ENCODE measurements at places on chromosomes 16 and 17.

DNA sequence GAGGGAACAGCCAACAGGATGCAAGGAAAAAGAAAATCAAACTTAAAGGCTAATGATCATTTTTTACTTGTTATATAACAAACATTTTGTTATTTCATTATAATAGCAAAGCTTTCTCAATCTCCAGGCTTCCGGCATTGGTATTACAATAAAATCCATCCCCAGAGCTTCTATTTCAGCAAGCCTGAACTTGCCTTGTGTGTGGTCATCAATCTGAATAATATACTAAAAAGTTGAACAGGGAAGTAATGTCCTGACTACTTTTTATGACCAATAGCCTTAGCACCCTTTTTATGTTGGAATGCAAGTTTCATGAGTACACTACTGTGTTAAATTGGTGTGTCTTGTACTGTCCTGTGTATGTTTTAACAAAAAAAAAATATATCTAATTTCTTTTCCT, 27.1 kb upstream of the VWA3A start:
- DNase-seq, result no peak

DNA sequence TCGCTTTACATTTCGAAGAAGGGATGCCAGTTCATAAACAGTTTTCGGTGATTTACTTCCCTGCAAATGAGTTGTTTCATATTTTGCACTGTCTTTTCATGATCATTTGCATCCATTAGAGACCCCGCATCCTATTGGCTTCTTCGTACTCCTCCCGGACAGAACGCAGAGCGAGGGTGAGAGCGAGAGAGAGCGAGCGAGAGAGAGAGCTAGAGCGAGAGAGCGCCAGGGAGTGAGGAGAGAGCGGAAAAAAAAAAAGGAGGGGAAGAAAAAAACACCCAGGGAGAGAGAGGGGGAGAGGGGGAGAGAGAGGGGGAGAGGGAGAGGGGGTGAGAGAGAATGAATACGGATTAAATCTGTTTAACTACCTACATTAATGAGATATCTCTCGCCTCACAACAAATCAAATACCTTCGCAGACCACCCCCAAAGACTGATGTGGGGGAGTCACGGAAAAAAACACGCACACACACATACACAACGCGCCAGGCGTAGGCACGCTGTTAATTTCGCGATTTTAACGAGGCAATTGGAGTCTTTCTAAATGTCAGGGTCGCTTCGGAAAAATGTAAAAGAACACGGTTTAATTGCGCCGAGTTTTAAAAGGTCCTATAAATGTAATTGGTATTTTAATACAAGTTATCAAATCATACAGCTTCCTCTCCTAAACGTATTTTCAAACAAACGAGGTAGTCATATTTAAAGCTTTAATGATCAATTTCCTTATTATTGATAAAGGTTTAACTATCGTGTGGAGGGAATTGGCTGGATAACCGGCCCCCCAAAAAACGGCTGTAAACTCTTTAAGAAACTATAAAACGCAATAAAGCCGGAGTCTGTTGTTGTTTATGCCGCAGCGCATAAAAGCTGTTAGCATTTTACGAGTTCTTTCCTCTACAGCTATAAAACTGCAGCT, at the start of gene HOXB8:
Gene HOXB8, minus strand, starts transcription at position 246 of the 916 bp plus-strand sequence. CDS start 588 bp downstream, outside the sequence.
- DNase-seq, result no peak

DNA sequence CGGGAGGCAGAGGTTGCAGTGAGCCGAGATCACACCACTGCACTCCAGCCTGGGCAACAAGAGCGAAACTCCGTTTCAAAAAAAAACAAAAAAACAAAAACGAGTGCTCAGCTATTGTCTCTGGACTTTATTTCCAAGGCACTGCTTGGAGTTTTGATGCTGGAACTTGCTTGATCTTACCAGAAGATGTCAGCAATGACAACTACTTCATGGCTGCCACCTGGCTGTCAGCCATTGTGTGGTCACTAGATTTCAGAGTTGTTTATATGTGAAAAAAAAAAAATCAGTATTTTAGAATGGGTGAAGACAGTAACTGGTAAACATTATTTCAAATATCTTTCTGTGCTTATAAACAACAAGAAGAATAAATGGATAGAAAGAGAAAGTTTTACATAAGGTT, 26.3 kb upstream of the OR4D1 start:
- DNase-seq, result no peak

DNA sequence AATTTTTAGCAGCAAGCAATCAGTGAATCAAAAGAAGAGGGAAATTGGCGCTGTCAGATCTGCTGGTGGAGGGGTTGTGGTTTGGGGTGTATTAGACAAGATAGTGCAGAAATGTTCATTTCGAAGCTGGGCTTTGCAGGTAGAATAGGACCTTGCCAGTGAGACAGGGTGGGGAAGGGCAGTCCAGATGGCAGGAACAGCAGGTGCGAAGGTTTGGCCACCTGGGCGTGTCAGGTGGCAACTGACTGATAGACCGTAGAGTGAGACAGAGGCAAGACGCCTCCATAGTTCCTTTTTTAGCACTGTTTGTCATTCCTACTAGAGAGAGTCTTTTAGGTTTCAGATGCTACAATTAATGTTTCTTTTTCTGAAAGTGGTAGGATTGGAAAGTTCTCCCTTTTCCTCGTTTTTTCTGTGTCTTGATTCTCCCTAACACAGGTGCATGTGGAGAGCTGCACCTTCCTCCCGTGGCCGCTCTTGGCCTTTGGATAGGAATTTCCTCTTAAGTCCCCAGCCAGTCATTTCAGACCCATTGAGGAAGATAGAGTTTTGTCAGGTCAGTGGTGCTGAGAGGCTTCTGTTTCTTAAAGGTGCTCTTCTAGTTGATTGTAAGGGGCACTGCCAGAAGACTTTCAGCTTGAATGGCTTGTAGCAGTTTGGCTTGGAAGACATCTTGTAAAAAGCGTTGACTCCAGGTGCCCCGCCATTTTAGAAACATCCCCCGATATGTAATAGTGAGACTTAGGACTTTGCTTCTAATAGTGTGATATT, 315.6 kb downstream of the SNX29 start:
- DNase-seq, result no peak

- DNase-seq, result no peak
Observed at GRCh38 chr17:81403671-81404534, 8.6 kb downstream of the BAHCC1 start.

- no peak for DNase-seq
Observed at GRCh38 chr16:15037745-15038144, 18.1 kb downstream of the NTAN1 start.

- DNase-seq, result no peak
Observed at GRCh38 chr16:89572073-89572484, 3.5 kb upstream of the CPNE7 start.

DNA sequence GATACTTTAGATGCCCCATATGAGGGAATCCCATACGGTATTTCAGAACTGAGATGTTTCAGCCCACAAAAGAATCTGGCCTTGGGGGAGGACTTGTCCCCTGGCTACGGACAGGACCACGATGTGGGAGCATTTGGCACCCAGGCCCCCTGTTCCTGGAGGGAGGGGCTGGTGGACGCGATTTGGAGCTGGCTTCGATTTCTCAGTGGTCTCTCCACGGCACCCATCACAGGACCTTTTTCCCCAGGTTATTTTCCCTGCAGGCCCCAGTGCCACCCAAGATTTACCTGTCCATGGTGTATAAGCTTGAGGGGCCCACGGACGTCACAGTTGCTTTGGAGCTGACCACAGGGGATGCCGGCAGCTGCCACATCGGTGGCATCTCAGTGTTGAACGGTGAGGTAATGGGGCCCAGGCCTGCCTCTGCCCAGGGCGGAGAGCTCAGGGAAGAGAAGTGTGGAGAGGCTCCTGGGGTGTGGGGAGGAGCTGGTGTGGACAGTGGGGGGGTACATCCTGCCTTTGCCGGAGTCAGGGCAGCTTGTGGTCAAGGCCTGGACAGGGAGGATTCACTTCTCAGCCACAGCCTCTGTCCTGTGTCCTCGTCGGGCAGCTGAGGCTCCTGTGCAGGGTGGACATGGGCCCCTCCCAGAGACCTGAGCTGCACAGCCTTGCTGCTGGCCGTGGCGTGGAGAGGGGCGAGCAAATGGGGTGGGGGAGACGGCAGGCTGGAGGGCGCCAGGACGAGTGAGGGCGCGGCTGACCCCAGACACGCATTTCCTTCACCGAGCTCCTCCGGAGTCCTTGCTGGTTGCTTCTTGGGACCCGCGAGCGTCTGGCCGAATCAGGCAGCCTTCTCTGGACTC, 9.9 kb downstream of the ENGASE start:
- no peak for DNase-seq

DNA sequence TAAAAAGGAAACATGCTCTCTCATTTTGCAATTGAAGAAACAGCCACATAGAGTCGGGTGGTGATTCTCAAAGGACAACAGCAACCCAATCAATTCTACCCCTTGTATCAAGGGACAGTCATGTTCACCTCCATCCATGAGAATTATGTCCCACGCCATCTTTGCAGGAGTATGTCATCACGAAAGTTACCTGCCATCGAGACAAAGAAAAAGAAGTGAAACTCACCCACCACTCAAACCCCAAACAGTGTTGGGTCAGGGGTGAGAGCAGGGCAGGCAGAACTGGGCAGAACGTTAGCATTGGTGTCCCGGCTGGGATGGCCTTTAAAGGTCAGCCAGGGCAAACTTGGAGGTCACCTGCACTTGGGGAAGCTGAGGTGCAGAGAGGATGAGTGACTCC, 24.2 kb upstream of the HNF1B start:
- no peak for DNase-seq

- no peak for DNase-seq
Observed at GRCh38 chr16:20336955-20337354, 9.6 kb upstream of the GP2 start.

GRCh38 chr16:57315416-57315815, 30.9 kb upstream of the PLLP start:
- no peak for DNase-seq

- DNase-seq, result no peak
Observed at GRCh38 chr17:48330421-48330820, 99.6 kb downstream of the SKAP1 start.

Data from stimulated activated CD4-positive, alpha-beta T cell treated with anti-CD3 and anti-CD28 coated beads, Interleukin-2, amount 100 ng/mL, for 24 hours (primary cell).